ENCODE measurements at places on chromosomes 7 and 10. TPM values are rescaled to one million over a fixed set of nuclear protein-coding genes. Genes with fewer than 3 reads are reported as not detected.

GRCh38 chr7:45187089-45187945 is 29.7 kb downstream of the RAMP3 start:
- H3K4me3 ChIP-seq, result no peak overlapping the region
- no peak overlapping the region for H3K27ac ChIP-seq
- DNase-seq, result no peak
- no peaks in the 10 kb centered on the region for H3K27me3 ChIP-seq

DNA sequence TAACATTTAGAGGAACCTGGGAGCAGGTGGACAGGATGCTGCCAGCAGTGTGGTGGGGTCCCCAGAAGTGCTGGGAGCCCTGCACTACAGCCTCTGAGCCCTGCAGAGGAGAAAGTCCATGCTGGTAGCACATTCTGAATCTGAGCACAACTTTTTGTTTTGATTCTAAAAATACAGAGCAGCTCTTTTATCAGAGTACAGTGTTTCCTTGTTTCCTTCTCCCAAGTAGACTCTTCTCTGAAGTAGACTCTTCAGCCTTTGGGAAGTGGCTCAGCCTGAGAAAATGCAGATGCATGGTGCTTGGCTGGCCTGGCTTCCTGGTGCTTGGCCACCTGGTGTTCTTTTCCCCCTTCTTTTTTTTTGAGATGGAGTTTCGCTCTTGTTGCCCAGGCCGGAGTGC is 9.1 kb downstream of the ADCY1 start:
- DNase-seq, result no peak
- H3K4me1 ChIP-seq, result no peaks in the 10 kb centered on the region
- H3K36me3 ChIP-seq, result no peaks in the 10 kb centered on the region
- no peaks in the 10 kb centered on the region for H3K27me3 ChIP-seq
- H3K4me3 ChIP-seq, result no peak overlapping the region
- no peak overlapping the region for H3K27ac ChIP-seq

- no peaks in the 10 kb centered on the region for H3K27me3 ChIP-seq
- no peaks in the 10 kb centered on the region for H3K36me3 ChIP-seq
- no peak overlapping the region for H3K27ac ChIP-seq
- H3K4me1 ChIP-seq, result peaks cover 7% of the 10 kb centered on the region
Observed at GRCh38 chr7:33722383-33723101, 182.8 kb upstream of the BMPER start.

- no peak overlapping the region for H3K4me3 ChIP-seq
- peaks cover 23% of the 10 kb centered on the region for H3K4me1 ChIP-seq
- DNase-seq, result no peak
- H3K27me3 ChIP-seq, result no peaks in the 10 kb centered on the region
- no peak overlapping the region for H3K27ac ChIP-seq
- H3K36me3 ChIP-seq, result no peaks in the 10 kb centered on the region
Observed at GRCh38 chr10:119347181-119347974, 140.0 kb downstream of the GRK5 start.

DNA sequence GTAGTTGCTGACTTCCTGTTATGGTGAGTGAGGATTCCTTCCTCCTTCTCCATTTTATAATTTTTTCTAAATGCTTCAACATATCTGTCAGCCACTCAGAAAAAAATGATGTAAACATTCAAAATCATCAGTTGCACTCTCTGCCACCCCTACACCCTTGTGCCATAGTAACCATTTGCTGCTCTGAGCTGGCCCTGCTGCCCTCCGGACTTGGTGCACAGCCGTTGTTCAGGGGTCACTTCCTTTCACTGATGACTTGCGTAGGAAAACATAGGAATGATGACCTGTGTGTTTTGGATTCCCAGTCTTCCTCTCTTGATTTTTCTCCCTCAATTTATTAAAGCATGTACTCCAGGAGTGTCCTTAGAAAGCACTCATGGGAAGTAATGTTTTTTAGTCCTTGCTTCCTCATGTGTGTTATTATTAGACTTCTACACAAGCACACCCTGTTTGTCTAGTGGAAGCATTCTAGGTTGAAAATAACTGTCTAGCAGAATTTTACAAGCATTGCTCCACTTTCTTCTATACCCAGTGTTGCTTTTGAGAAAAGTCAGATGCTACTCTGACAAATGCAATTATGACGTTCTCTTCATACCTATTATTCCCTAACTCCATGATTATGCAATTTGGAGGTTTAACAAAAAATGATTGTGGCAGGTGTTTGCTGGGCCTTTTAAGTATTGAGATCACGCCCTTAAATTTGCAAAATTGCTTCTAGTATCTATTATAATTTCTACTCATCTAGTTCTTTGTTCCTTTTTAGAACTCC is 62.6 kb upstream of the MTPN start:
- no peak overlapping the region for H3K27ac ChIP-seq
- no peak overlapping the region for H3K4me3 ChIP-seq
- H3K36me3 ChIP-seq, result no peaks in the 10 kb centered on the region
- no peaks in the 10 kb centered on the region for H3K27me3 ChIP-seq

DNA sequence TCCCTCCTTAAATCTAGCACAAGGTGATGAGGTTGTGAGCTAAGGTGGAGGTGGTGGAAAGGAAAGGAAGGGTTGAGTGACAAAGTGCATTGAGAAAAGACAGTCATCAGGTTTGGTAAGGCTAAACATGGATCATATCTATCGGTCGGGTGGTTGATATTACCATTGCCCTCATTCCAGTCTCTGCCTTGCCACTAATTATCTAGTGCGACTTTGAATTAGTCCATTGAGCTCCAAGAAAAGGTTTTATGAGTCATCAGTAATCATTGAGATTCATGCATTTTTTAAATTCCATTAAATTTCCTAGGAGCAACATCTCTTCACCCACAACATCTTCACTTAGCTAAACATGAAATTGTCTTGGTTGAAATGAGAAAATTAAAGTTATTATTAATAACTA is 68.9 kb upstream of the FRMD4A start:
- no peak overlapping the region for H3K4me3 ChIP-seq
- H3K27ac ChIP-seq, result no peak overlapping the region
- no peaks in the 10 kb centered on the region for H3K4me1 ChIP-seq
- H3K27me3 ChIP-seq, result peaks cover 7% of the 10 kb centered on the region

DNA sequence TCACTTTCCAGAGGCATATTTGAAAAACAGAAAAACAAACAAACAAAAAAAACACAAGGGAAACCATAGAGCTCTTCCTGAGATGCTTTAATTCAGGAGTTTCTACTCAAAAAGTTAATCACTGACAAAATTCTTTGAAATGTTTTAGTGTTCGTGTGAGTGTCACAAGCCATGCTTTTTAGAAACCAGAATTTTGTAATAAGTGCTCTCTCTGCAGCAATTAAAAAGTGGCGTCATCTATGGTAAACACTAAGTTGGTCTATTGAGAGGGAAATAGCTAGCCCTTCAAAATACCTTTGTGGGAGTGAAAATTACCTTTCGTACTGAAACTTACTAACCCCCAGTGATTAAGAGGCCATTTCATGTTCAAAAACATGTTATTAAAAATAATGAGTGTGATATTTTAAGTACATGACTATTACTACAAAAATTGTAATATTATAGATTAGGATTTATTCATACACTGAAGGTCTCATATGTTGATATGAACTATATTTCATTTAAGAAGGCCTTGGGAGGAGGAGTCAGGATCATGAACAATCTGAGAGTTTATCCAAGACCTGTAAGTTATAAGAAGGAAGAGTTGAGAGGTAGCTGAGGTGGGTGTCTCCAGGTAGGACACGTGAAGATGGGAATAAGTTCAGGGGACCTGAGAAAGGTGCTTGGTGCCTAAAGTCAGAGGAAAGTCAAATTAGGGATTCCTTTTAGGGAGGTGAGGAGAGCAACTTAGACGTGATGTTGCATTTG is 94.6 kb downstream of the PPP1R9A start:
- H3K27me3 ChIP-seq, result no peaks in the 10 kb centered on the region
- H3K4me3 ChIP-seq, result no peak overlapping the region
- H3K27ac ChIP-seq, result no peak overlapping the region
- H3K4me1 ChIP-seq, result no peaks in the 10 kb centered on the region
- no peaks in the 10 kb centered on the region for H3K36me3 ChIP-seq

- H3K36me3 ChIP-seq, result no peaks in the 10 kb centered on the region
- H3K4me3 ChIP-seq, result no peak overlapping the region
- no peaks in the 10 kb centered on the region for H3K27me3 ChIP-seq
- no peak overlapping the region for H3K27ac ChIP-seq
Observed at GRCh38 chr10:127925471-127926207, 18.7 kb downstream of the PTPRE start.

GRCh38 chr10:67666416-67667034 is 29.5 kb downstream of the CTNNA3 start:
- no peaks in the 10 kb centered on the region for H3K4me1 ChIP-seq
- H3K4me3 ChIP-seq, result no peak overlapping the region
- H3K27ac ChIP-seq, result no peak overlapping the region
- DNase-seq, result no peak

DNA sequence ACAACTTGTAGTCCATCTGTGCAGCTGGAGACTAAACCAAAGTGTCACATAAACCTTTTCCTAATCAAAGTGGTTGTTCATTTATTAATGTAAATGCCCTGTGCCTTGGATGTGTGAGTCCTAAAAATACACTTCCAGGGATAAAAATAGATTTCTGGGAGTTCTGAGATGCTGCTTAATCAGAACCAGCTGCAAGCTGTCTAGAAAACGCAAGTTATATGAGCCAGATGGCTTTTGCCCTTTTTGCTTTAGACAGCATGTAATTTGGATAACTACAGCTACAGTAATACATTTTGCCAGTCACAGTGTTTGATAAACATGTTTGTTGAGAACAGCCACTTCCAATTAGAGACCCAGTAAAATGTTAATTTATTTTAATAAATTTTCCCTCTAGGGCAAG is 185.1 kb upstream of the PRPS1L1 start:
- no peaks in the 10 kb centered on the region for H3K36me3 ChIP-seq
- no peak overlapping the region for H3K4me3 ChIP-seq
- H3K4me1 ChIP-seq, result peaks cover 6% of the 10 kb centered on the region
- H3K27me3 ChIP-seq, result no peaks in the 10 kb centered on the region
- H3K27ac ChIP-seq, result no peak overlapping the region

GRCh38 chr7:133869556-133869955 is 257.6 kb upstream of the LRGUK start:
- no peaks in the 10 kb centered on the region for H3K36me3 ChIP-seq
- H3K4me1 ChIP-seq, result no peaks in the 10 kb centered on the region
- no peak overlapping the region for H3K27ac ChIP-seq
- DNase-seq, result no peak
- H3K4me3 ChIP-seq, result no peak overlapping the region

- no peaks in the 10 kb centered on the region for H3K27me3 ChIP-seq
- no peak overlapping the region for H3K27ac ChIP-seq
- H3K4me3 ChIP-seq, result no peak overlapping the region
- H3K36me3 ChIP-seq, result no peaks in the 10 kb centered on the region
Observed at GRCh38 chr7:101527844-101528667, 101.0 kb downstream of the MYL10 start.

- no peak for DNase-seq
- no peaks in the 10 kb centered on the region for H3K27me3 ChIP-seq
- H3K36me3 ChIP-seq, result no peaks in the 10 kb centered on the region
Observed at GRCh38 chr7:158816995-158817394, 12.3 kb downstream of the ESYT2 start.

DNA sequence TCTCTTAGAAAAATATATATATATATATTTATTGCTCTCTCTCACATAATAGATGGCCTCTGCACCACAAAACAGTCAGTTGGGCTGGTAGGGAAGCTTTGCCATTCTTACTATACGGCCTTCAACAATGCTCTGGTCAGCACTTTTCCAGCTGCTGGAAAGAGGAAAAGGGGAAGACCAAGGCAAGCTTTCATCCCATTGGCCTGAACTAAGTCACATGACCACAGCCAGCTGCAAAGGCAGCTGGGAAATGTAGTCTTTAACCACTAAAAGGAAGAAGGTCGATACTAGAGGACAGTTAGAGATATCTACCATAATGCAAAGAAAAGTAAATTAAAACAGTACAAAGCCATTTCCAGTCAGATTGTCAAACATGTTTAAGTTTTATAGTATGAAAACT is 58.4 kb upstream of the MACROH2A2 start:
- no peaks in the 10 kb centered on the region for H3K27me3 ChIP-seq
- no peak overlapping the region for H3K27ac ChIP-seq
- no peaks in the 10 kb centered on the region for H3K36me3 ChIP-seq
- no peaks in the 10 kb centered on the region for H3K4me1 ChIP-seq
- no peak for DNase-seq
- H3K4me3 ChIP-seq, result no peak overlapping the region

DNA sequence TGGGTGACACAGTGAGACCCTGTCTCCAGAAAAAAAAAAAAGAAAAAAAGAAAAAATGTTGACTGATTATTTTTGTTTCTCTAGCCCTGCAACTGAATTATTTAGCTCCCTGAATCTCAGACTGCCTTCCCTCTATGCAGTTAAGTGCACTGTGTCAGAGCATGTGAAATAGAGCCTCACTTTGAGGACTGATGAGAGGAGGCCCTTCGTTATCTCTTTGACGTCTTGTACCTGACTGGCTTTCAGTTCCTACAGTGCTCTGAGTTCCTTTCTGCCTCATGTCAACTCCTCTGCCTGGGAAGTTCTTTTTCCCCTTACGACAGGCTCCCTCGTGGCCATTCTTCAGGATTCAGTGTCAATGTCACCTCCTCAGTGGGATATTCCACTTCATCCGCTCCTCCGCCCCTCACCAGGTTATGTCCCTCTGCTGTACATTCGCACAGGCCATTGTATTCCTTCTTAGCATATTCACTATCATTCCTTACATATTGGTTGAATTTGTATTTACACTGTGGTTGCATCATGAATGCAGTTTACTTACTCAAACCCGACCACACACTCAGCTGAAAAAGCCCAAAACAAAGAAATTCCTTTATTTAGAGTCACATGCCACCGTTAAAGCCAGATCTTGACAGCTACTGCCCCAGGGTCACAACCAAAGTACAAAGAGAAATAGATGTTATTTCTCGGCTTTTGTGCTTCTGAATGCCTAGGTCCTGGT is 18.1 kb upstream of the CAMK2G start:
- H3K4me1 ChIP-seq, result peaks cover 76% of the 10 kb centered on the region
- no peak overlapping the region for H3K27ac ChIP-seq
- H3K36me3 ChIP-seq, result no peaks in the 10 kb centered on the region
- H3K27me3 ChIP-seq, result no peaks in the 10 kb centered on the region
- DNase-seq, result no peak

DNA sequence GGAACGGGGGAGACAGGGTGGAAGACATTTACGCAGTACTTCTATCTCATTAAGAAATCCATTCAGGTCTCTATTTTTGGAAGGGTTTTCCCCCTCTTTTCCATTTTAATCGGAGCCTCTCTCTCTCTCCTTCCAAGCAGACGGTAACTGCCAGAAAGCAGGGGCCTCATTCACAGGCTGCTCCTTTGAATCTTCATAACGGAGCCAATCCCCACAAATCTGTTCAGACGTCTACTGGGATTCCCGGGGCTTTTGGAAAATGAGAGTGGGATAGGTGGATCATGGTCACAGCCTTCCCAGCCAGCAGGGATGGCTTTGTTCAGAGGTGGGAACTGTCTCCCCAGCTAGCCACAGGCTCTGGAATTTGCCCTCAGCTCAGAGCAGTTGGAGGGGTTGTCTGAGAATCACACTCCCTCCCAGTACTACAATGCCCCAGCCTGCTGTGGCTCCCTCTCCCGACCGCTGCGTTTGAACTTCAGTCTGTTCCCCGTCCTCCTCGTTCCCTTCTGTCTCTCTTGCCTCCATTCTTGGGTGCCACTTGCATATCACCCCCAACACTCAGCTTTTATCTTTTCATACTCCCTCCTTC is 413.6 kb downstream of the PLXNA4 start:
- no peak overlapping the region for H3K4me3 ChIP-seq
- H3K36me3 ChIP-seq, result no peaks in the 10 kb centered on the region
- H3K27me3 ChIP-seq, result no peaks in the 10 kb centered on the region
- DNase-seq, result no peak

Gene GIMAP7
- total RNA-seq, result 0.64 TPM
